Body of pancreas (tissue), 4 donors: ENCODE measurements at places on chromosomes 11 and 22. TPM values are rescaled to one million over a fixed set of nuclear protein-coding genes. Genes with fewer than 3 reads are reported as not detected.
A peak's percentile ranks its signal among the peaks of the same experiment; 100 is the strongest.

GRCh38 chr11:107198490-107199007, 180.3 kb upstream of the GUCY1A2 start:
- DNase-seq = no peak

GRCh38 chr11:57249384-57250319, 12.6 kb upstream of the APLNR start:
- peak; percentile 62 for DNase-seq

Gene RIBC2
- total RNA-seq = not detected

Gene AGBL2
- 5.3 TPM for total RNA-seq

Gene CPT1B
- 34.9 TPM for total RNA-seq

Gene FXYD6
- 23.9 TPM for total RNA-seq

Gene PRODH
- 1.0 TPM for total RNA-seq
